ENCODE measurements at places on chromosomes 5 and 9.

DNA sequence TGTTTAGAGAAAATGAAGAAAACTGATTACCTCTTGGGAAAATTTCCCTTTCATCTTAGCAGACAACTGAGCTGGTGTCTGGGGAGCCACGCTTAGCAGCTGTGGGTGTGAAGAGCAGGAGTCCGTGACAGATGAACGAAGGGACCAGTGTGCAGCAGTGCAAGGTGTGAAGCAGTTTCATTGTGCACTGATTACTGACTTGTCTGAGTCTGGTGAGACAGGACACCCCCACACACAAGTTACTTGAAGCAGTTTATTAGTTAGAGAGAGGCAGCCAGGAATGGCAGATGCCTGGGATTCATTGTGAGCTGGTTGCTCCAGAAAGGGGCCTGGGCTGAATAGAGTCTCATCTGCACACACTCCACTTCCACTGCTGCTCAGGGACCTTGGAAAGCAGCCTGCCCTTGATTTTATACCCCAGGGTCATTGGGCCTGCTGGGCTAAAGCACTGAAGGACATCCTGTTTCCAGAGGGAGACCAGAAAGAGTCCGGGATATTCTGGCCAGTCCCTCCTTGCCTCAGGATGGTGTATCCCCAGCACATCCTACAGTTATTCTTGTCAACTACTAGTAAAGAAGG lies 47.4 kb downstream of the FBXL7 start:
- no peak for DNase-seq

DNA sequence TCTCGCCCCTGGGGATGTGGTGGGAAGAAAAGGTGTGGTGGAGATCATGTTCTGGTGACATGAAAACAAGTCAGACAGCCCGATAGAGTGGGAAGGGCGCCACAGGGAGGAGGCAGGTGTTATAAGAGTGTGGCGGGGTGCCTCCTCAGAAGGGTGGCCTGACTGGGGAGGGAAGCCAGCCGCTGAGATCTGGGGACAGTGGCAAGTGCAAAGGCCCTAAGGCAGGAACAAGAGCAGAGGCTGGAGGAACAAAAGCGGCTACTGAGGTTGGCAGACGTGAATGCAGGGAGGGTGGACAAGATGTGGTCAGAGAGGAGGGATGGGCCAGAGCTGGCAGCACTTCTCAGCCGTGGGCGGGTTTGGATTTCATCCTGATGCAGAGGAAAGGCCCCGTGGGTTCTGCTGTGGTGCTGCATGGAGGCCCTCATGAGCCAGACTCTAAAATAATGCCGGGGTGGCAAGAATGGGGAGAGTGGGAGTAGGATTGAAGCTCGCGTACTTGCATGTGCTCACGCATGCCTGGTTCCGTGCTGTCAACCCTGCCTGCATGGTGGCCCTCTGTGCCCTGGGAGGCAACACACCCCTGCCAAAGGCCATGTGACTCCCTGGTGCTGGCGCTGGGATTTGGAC lies 89.2 kb downstream of the MVB12B start:
- no peak for DNase-seq

- DNase-seq = peak; percentile 27
These were observed 156.4 kb downstream of the ARHGAP26 start for GRCh38 chr5:142926549-142926948.

- no peak for DNase-seq
These were observed 8.2 kb upstream of the DRD1 start for GRCh38 chr5:175452166-175452565.

GRCh38 chr5:68343421-68343826 lies 127.9 kb downstream of the PIK3R1 start:
- DNase-seq = peak; percentile 30

- no peak for DNase-seq
These were observed 740.7 kb downstream of the CDH18 start for GRCh38 chr5:19247302-19247701.

DNA sequence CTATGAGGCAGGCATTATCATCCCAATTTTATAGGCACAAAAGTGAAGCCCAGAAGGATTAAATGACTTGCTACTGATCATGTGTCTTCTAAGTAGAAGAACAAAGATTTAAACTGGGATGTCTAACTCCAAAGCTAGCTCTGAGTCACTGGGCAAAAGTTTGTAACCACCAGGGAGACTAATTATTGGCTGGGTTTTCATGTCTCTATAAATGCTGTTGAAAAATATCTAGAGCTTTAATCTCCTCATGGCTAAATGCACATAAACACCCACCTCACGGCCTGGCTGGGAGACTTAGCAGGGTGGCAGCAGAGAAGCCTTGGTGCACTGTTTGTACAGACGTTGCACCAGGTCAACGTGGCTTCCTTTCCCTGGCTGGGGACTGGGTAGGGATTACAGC lies 144.6 kb downstream of the MELK start:
- DNase-seq = no peak

DNA sequence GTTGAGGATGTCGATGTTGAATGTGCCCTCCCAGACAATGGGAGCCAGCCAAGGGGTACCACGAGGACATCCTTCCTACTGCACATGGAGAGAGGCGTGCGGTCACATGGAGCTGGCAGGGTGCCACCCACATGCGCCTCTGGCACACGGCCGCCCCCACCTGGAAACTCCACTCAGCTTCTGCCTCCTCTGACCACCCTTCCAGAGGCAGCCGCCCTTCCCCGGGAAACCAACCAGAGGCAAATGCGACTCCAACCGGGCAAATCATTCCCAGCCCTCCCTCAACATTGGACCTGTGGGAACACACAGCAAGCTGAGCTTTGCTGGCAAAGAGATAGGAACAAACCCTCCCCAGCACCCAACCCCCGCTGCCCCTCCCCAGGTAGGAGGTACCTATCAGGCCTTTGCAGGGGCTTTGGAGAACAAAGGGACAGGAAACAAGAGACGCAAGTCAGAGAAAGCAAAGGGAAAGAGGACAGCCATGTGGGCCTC lies 17.5 kb downstream of the ABO start:
- no peak for DNase-seq

DNA sequence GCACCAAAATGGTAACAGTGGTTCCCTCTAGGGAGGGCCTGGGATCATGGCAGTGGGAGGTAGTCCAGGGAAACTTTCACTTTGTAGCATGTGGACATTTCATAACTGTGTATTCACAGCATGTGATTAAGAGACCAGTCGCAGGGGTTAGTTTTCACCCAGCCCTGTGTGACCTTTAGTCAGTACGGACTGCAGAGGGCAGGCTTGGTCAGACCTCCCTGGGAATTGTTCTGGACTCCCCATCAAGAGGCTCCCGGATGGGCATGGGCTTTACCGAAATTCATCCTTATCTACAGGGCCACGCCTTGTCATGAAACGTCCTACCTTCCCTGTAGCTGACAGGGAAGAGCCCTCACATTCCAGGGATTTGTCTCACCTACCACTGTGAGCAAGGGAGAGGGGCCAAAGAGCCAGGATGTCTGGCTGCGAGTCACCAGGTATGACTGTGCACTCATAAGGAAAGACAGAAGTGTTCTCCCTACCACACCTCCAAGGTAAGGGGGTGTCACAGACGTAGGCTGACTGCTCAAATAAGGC lies 19.9 kb downstream of the GPX3 start:
- no peak for DNase-seq

DNA sequence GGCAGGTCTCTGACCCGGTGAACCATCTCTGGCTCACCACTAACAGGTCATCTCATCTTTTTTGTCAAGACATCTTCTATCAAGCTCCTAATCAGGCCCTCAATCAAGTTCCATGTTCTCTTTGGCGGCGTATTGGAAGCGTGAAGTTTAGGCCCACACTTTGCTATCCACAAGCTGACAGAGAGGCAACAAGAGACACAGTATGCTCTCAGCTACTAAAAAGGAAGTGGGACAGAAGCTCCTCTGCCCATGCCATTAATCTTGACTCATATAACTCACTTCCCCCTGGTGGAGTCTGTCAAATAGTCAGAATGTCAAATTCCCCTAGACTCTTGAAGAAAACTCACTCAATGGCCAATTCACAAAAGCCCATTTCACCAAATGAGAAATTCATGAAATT lies 77.6 kb upstream of the TMC1 start:
- DNase-seq = no peak

GRCh38 chr5:56012281-56012963 lies 17.7 kb upstream of the IL6ST start:
- peak; percentile 88 for DNase-seq

- no peak for DNase-seq
These were observed 261.9 kb downstream of the GADD45G start for GRCh38 chr9:89866701-89867100.

DNA sequence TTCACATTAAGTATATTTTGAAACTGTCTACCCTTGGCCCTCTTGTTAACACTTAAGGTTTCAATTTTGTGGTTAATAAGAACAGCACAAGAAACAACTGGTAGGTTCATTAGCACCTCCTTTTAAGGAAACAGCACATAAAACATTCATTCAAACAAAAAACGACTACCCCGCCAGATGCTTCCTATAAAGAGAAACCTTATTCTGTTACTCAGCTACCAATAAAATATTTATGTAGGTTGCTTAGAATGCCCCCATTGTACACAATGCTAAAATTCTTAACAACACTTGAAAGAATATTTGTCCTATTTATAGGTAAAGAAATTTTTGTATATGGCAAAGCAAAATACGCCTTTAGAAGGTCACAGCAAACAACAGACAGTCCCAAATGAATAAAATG lies 23.2 kb downstream of the CDK5RAP2 start:
- no peak for DNase-seq

GRCh38 chr5:173953528-173954090 lies 35.4 kb upstream of the C5orf47 start:
- no peak for DNase-seq

GRCh38 chr9:91858213-91859030 lies 91.6 kb downstream of the ROR2 start:
- no peak for DNase-seq

DNA sequence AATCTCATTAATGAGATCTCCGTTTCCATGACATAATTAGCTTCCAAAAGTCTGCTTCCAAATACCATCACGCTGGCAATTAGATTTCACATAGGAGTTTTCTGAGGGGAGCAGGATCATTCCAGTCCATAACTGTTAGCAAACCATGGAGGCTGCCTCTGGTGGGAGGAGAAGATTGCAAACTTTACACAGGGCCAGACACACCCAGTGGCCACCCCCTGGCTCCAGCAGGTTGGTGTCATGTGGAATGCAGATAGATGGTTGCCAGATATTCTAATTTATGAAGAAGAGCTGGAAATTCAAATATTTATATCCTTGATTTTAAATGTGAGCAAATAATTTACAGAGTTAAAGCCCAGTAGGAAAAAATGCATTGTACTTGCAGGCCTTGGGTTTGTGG lies 164.2 kb downstream of the ICE1 start:
- no peak for DNase-seq

GRCh38 chr9:33175649-33176325 lies 8.7 kb upstream of the B4GALT1 start:
- no peak for DNase-seq

DNA sequence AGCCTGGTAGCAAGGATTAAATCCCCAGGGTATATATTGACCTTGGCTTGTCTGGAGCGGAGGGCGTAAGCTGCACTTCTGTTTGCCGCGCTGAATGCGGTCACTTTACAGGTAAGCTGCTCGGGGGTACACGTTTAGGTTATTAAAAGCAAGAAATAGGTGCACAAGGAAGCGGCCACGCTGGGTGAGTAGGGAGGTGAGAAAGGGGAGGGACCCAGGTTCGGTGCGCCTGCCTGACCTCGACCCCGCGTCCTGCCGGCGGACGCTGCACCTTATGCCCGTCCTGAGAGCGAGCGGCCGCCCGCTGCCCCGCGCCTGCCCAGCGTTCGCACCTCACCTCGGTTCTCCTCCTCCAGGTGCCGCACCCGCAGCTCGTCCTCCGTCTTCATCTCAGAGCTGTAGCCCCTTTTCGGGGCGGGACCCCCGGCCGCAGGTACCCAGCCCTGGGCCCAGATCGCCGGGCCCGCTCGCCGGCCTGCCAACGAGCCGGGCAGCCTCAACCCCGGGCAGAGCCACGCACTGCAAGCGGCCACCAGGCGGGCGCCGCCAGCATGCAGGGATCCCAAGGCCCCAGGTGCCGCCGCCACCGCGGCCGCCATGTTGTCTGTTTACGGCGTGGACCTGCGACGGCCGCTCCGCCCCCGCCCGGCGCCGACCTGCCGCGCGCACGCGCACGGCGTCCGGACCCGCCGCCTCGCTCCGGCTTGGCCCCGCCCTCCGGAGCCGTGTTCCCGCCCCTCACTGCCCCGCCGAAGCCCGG lies at the start of gene AUH:
AUH (minus strand) TSS at position 628 of the 760 bp plus-strand sequence; CDS start at position 599, 29 bp downstream.
- peak; percentile 87 for DNase-seq

DNA sequence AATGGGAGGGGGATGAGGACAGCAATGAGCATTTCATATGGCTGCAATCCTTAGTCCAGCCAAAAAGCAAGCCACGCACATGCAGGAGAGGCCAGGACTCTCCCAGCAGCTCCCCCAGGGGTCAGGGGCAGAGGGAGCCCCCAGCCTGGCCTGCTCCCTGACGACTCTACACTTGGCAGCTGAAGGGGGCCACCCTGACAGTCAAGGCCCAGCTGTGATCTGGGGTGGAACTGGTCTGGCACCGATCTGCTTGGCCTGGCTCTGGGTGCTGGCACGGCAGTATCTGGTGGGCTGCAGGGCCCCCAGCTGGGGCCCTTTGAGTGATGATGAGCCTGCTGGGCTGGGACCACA lies 118.1 kb downstream of the ADAMTS2 start:
- no peak for DNase-seq

GRCh38 chr5:83827111-83827557 lies 106.5 kb upstream of the HAPLN1 start:
- no peak for DNase-seq

DNA sequence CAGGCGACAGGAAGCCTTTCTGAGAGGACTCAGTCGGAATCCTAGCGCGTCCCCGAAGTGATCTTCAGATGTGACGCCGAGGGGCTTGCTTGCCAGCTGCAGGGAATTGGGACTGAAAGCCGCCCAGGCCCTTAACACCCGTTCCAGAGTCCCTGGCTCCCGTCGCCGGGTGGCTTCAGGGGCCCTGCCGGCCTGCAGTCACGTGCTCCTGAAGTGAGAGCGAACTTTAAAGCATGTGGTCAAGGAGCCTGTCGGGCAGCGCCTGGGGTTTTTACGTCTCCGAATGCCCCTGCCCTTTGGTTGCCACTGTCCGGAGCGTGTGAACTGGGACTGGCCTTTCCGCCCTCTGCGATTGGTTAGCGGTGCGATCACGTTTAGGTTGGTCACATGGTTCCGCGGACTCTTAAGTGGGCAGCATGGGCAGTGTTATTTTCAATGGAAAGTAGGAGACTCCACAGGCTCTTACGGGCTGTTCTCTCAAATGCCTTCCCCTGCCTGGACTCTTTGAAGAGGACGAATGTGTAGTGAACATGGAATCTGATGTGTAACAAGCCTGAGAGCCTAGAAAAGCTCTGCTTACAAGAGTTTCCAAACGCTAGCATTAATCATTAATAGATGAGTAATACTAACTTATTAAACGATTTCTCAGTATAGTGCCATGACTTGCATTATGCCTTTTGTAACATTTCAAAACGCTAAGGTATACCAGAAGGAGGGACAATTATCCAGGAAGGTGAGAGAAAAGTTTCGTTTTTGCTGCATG lies 1.9 kb downstream of the VLDLR start:
- no peak for DNase-seq

Measured in MM.1S (cell line).